AML-193 (cell line): ENCODE measurements at places on chromosomes 12 and 14.

- DNase-seq: no peak
Measured at GRCh38 chr12:125070112-125070511, 4.9 kb downstream of the AACS start.

DNA sequence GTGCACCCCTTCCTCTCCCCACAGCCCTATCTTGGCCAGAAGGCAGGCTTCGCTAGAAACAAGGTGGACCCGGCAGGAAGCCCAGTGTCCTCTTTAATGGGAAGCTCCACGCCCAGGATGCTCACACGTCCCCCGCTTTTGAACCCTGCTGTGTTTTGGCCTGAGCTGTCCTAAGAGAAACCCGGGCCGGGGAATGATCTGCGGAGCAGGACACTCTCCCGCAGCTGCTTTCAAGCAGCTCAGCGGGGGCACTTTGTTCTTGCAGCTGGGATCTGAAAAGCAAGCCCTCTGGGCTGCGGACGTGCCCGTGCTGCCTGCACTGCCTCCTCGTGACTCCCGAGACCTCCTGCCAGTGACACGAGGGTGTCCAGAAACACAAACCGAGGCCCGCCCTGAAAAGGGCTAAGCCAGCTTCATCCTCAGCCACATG is 30.0 kb downstream of the SCARB1 start:
- DNase-seq: no peak

DNA sequence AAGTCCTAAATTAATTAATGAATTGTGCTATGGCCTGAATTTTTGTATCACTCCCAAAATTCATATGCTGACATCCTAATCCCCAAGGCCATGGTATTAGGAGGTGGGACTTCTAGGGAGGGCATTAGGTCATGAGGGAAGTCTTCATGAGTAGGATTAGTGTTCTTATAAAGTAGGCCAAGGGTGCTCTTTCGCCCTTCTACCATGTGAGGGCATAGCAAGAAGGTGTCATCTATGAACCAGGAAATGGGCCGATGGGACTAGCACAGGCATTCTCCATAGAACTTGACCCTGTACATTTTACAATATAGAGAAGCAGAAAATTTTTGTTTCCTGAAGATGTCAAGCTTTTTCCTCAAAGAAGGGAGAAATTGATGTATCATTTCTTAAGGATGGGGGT is 12.5 kb downstream of the SYT10 start:
- peak; percentile 2 for DNase-seq

DNA sequence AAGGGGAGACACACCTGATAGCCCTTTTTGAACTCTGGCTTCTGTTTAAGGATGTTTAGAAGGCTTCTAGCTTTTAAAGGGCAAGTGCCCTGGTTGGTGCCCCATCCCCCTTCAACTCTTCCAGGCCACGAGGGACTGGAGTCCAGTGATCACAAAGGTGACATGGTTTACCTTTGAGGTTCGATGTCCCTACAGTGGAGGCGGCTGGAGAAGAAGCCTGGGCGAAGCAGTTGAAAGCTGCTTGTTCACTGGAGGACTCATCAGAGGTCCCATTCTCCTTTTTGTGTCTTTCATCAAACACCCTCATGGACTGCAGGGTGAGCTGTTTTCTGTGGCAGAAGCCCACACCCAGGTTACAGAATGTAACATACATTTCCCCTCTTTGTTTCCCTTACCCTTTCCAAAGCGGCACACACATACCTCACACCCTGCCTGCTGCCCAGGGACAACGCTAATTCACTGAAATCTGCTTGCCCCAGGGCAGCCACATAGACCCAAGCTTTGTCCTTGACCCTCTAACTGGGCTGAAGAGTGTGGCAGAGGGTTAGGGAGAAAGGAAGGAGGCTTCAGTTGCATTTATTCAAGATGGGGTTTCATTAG is 7.7 kb downstream of the TBX3 start:
- DNase-seq: no peak

GRCh38 chr14:29709490-29709889 is 218.2 kb downstream of the PRKD1 start:
- no peak for DNase-seq

- no peak for DNase-seq
Measured at GRCh38 chr12:2329661-2330210, 276.9 kb downstream of the CACNA1C start.

- no peak for DNase-seq
Measured at GRCh38 chr12:50618864-50619609, 114.3 kb downstream of the DIP2B start.

GRCh38 chr12:64522807-64523206 is 70.9 kb downstream of the TBK1 start:
- no peak for DNase-seq

DNA sequence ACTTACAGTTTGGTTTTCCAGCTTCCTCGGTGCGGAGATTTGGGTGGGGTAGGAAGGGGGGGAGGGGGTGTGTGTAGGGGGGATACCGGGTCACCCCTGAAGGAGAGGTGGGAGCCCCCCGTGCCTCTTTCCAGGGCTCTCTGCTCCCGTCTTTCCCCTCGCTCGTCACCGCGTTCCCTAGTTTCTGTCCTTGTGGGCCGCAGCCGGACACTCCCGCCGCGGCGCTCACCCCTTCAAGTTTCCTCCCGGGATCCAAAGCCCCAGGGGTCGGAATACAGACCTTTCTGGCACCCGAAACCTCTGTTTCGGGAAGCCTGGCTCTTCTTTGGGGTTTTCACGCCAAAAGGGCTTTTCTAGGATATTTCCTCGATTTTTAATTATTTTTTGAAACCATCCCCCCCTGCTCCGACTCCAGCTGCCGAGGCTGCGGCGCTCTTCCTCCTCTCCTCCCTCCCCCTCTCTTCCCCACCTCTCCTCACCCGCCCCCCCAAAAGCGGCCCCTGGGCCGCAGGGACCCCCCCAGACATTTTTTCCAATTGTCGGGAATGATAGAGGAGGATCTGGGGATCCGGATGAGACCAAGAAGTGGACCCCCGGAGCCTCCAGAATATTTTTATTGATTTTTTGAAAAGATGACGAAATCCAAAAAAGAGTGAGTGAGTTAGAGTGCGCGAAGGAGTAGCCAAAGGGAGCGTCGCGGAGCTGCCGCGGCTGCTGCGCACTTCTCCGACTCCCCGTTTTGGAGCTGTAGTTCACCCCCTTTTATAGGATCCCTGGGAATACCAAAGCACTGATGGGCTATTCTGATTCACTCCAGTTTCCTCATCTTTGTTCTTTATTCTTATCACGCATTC is 1.7 kb downstream of the CCND2 start:
- DNase-seq: no peak

GRCh38 chr14:81392052-81392451 is 8.1 kb downstream of the STON2 start:
- no peak for DNase-seq

GRCh38 chr14:32611752-32612151 is 282.7 kb downstream of the AKAP6 start:
- DNase-seq: no peak

DNA sequence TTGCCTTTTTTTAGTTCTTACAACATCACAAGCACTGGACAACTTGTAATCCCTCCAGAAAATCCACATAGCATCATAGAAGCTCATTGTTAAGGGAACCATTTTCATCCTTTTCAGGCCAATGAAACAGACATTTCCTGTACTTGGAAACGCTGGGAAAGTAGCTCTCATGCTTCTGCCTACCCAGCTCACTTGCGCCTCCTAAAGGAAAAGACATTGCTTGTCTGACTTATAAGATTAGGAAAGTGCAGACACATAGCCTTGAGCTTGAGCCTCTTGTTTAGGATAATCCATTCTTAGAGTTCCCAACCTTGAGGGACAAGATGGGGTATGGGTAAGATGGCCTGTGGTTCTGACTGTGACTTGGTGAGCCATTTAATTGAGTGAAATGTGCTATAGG is 589.5 kb downstream of the NOVA1 start:
- peak; percentile 13 for DNase-seq

DNA sequence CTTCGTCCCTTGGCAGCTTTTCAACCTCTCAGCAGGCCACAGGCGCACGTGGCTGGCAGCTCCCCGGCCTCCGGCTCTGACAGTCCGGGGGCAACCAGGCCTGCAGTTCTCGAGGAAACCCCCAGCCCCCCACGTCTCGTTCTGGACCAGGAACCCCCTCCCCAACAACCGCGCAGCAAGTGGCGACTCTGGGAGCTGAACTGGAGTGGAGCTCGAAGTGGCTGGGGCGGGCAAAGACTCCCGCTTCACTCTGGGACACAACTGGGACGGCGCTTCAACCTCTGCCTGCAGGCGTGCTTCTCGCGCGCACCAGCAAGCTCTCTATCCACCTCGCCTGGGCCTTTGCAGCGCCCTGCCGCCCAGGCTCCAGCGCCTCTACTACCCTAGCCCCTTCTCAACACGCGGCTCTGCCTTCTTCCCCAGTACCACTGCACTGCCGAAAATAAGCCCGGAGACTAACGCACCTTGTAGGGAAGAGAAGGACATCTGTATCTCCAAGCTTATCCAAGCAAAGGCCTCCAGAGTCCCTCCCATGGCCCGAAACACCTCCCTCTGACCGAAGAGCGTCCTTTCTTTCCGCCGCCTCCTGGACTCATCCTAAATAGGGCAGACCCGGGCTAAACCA is 2.4 kb upstream of the NKX2-1 start:
- DNase-seq: no peak

DNA sequence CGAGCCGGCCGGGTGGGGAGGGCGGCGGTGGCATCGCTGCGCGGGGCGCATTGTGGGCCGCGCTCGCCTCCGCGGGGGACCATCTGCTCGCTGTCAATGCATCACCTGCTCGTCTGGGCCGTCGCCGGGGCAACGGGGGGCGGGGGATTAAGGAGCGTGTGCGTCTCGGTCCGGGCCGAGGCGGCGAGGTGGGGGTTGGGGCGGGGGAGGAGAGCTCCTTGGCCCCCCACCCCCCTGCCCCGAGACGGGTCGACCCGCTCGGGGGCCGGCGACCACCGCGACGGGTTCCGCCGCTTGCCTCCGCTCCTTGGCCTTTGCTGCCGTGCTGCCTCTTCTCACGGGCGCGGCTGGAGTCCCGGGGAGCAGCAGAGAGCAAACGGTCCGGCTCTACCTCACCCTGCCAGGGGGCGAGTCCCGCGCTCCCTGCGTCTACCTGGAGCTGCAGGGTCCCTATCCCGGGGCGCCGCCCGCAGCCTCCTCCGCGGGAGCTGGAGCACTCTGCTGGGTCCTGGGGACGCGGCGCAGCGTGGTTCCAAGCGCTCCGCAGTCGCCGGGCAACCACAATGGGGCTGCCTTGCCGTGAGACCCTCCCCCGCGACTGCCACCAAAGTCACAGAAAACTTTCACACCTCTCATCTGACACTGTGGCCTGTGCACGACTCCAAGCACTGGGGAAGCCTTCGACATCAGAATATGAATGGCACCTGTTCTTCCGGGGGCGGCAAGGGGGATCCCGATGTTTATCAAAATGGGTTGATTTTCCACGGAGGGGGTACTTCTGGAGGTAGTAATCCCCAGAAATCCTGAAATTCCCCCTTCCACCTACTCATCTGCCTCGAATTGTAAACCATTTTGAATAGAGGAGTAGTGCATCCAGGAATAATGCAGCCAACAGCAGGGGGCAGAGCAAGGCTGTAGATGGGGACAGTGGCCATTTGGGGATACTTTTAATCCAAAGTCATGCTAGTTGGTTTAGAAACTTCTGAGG is at the start of gene C12orf42:
Gene C12orf42, minus strand, starts transcription at position 500 of the 988 bp plus-strand sequence. CDS start 17,542 bp downstream, outside the sequence.
- DNase-seq: no peak

DNA sequence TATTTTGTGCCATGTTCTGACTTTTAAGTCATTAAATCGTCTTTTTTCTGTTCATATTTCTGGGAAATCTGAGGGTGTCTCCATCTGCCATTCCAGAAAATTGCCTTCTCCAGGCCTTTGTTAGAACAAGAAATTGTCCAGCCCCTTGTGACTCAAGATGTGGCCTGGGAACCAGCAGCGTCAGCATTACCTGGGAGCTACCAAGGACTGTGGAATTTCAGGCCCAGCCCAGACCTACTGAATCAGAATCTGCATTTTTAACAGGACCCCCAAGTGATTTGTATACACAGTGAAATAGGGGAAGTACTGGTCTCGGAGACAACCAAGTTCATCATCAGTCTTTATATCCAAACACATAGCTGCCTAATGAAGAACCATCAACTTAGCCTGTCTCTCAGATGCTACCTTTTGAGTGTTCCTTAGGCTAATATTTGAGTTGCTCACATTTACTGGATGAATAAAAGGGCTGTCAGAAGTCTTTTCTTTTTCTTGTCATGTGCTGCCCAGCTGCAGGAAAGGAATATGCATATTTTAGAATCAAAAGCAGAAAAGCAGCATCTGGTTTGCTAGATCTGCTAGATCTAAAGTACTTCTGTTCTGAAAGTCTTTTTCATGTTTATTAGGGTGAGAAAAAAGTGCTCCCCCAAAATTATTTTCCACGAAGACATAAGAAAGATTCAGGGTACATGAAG is 21.2 kb downstream of the GPHB5 start:
- no peak for DNase-seq

DNA sequence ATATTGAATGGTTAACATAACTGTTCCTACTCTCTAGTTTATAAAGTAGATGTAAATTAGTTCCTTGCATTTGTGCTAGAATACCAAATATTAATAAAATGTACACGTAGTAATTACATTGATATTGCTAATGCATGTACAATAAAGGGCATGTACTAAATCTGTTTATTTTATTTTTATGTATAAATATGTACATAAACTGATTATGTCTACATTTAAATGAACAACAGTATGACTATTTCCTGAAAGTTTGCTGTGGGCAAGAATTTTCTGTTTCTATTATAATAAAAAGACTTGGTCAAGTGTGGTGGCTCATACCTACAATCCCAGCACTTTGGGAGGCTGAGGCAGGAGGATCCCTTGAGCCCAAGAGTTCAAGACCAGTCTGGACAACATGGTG is 257.2 kb upstream of the FOXN3 start:
- no peak for DNase-seq

DNA sequence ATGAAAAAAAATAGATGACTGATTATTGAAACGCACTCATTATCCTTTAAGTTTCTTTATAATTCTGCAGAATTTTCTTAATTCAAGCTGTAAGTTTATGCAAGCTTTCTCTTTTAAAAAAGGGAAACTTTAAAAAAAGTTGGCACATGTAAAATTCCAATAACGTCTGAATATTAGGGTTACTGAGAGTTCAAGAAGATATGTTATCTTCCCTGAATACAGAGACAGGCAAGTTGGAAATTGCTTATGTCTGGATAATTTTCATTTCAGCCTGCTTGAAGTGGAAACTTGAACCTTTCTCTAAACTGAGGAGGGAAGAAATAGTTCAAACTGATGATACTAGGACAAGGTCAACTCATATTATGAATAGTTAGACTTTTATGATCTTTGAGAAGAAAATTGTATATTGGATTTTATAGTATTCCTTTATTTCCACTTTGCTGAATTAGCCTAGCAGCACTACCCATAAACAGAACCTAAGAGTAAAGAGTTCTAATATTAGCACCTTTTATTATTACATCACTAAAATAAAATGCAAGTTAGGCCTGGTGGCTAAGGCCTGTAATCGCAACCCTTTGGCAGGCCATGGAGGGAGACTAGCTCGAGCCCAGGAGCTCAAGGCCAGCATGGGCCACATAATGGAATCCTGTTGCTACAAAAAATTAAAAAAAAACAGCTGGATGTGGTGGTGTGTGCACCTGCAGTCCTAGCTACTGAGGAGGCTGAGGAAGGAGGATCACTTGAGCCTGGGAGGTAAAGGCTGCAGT is 288.0 kb downstream of the TRHDE start:
- no peak for DNase-seq

DNA sequence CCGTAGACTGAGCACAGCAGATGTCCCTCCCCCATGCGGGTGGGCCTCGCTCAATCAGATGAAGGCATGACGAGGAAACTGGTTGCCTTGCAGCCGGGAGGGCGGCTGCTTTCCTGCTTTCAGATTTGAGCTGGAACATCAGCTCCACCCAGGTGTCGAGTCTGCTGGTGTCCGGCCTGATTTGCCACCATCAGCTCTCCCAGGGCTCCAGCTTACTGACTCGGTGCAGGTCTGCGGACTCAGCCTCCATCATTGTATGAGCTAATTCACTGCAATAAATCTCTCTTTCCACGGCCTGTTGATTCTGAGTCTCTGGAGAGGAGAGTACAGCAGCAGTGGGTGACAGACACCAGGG is 156.2 kb downstream of the KIF26A start:
- DNase-seq: no peak
